Hematopoietic multipotent progenitor cell treated with erythropoietin and hydrocortisone succinate and interleukin-3 and kit ligand, for 17 days (in vitro differentiated cells): ENCODE measurements at places on chromosomes 12 and 14.

DNA sequence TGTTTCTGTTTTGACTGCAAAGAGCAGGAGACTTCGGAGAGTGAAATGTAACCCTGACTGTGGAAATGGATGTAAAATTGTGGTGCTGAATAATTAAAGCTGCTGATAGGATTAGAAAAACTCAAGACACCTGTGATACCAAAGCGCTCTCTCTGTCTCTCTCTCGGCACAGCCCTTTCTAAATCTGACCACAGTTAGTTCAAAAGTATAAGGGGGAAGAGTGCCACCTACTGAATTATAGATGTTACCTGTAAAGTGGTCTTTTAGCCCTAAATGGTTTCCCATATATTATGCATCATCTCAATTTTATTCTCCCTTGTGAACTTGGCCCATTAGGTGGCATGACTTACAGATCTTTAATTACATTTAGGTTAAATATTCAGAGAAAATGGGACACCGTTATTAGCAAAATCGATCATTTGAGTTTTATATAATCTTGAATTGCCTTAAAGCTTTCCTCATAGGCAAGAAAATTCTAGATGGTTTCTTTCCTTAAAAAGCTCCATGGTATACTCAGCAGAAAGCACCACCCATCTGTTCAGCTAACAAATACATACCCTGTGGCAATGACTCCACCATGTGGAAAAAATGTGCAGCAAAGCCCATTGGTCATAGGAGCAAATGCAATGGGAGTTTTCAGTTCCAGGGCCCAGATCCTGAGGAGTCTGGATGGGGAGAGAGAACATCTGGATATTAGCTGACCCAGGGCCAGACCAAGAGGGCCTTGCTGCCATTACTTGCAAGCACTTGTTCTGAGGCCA, 18.1 kb downstream of the RFC5 start:
- DNase-seq: no peak

DNA sequence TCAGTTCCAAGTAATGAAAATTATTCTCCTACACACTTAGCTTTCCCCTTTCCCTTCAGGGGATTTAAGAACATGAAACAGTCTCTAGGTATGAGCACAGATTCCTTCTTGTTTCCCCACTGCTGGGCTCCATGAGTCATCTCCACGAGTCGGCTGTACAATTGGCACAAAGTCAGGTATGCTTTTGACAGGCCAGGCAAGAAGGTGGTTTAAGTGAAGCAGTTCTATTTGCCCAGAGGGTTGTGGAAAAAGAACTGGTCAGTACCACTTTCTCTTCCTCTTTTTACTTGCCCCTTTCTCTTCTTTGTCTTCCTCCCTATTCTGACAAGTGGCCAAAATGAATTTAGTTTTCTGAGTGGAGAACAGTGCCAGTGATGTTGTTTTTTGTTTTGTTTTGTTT, 16.3 kb downstream of the DYNC1H1 start:
- no peak for DNase-seq

GRCh38 chr12:9132008-9132535, 16.4 kb upstream of the A2M start:
- DNase-seq: no peak

DNA sequence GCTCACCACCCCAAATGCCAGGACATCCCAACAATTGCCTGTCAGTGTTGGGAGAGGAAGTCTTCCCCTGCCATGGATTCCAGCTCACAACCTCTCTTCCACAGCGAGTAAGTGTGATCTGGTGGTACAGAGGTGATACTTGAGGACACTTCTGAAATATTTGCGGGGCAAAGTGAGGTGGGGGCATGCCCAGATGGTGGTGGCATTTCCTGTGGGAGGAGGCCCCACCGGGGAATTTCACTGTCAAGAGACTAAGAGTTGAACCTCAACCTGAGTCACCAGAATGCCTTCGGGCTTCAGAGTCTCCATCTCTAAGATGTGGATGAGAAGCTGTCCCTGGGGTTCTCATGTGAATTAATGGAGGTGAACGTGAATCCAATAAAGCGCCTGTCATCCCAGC, 122.3 kb upstream of the RFLNA start:
- DNase-seq: no peak

- DNase-seq: no peak
Observed at GRCh38 chr12:82896979-82897378, 210.3 kb downstream of the TMTC2 start.

DNA sequence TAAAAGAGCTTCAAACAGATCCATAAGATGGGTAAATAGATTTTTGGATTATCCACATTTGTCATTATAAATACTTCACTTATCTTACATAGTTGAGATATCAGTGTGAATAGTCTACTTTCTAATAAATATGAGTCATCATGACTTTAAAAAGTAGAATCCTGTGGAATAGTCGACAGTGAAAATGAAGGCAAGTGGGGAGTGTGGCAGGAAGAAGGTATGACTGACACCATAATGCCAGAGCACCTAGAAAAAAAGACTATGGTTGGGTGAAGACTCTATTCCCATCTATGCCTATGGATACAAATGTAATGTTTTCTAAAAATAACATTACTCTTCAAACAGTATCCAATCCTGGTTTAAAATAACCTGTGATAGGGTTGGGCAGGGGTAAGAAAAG, 117.5 kb downstream of the MDGA2 start:
- no peak for DNase-seq

GRCh38 chr14:24630872-24631477, 3.0 kb downstream of the GZMB start:
- no peak for DNase-seq

DNA sequence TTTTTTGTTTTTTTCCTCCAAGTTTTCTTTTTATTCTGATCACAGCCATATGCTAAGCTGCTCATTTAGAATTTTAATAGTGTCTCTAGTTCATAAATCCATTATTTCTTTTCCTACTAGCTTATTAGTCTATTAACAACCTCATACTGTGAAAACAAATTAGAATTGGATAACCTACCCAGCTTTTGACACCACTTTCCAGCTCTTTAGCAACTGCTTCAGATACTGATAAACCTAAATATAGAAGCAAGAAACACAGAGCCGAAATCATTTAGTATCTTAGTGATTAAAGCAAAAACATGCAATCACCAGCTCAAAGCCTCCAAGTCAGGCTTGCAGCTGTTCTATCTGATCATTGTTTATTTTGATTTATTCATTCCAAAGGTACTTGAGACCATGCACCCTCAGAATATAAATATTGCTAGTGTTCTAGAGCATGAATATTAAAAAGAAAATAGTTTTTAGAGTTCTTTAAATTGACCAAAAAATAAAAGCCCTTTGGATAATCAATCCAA, 121.5 kb downstream of the STXBP6 start:
- DNase-seq: no peak

GRCh38 chr14:103118663-103119404, 4.4 kb upstream of the TNFAIP2 start:
- no peak for DNase-seq

- DNase-seq: peak; percentile 63
Observed at GRCh38 chr14:81453166-81453766, 53.1 kb upstream of the STON2 start.

DNA sequence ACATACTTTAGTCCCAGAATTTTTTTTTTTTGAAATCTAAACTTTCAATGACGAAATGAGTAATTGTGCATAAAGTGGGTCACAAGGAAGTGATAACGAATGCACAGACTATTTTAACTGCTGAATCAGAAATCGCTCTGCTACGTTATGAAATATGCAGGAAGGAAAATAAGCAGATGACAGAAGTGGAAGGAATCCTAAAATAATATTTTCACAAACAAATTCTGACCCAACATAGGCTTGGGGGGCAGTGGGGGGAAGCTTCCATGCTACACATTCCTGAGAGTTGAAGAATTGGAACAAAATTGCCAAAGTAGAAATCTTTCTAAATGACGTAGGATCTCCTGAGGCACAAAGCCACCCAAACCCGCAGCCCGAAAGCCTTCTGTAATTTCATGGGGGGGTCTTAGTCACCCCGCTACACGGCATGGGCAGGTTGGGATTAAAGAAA, 89.6 kb downstream of the ARF6 start:
- no peak for DNase-seq

DNA sequence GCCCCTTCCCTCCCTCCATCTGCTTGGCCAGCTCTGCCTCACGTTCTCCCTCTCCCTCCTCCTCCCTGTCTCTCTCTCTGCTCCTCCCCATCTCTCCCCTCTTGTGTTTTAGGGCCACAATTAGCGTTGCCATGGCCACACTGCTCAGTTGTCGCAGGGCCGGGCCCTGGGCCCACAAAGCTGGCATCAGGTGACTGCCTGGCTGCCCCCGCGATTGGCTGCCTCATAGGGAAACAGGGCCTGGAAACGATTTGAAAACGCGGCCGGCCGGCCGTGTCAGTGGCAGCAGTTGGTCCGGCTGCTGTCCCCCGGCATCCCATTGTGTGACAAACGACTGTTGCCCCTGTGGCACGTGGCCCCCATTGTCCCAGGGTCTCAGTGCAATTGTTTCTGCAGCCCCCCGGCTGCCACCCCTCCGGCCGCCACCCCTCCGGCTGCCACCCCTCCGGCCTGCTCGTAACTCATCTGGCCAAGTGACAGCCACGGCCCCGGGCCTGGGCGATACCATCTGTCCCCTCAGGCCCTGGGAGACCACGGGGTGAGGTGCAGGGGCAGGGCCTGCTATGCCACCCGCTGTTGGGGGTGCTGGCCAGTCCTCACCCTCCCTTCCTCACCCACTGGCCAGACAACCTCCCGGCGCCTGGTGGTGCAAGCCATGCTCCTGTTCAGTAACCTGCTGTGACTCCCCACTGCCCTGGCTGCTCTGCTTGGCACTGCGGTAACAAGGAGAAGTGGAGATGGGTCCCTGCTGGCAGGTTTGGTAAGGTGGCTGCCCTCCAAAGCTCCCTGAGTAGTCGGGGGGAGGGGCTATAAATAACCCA, 17.4 kb downstream of the FOXN4 start:
- DNase-seq: no peak

GRCh38 chr12:64560396-64561301, 49.6 kb upstream of the RASSF3 start:
- DNase-seq: no peak

DNA sequence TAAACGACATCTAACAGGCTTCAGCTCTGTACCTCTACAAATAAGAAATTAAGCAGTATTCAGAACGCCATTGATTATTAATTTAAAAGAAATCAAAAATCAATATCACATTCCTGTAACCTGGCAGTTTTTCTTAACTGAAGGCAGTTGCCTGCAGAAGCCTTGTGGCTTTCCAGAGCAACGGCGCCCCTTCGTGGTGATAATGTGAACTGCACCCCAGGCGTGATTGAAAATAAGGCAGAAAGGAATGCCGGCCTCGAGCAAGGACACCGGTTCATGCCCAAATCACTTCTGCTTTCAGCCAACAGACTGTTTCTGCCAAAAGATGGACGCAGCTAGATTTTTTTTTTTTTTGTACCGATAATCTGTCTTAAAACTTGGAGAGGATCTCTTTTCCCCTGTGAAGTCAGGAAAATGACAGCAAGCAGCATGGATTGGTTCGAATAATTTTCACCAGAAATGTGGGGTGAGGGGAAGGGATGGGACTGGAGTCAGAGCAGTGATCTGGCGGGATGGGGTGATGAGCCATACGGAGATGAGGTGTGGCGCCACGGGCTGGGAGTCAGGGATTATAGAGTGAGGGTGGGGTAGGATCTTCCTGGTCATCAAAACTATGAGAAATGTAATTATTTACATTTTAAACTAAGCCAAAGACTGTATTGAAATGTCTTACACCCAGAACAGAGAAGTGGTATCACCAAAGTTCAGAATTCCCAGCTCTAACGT, 473.0 kb downstream of the DPF3 start:
- peak; percentile 55 for DNase-seq
